Airway epithelial cell (primary cell): ENCODE measurements at places on chromosomes 11 and 22. TPM values are rescaled to one million over a fixed set of nuclear protein-coding genes. Genes with fewer than 3 reads are reported as not detected.

Gene NNMT
- 3.7 and 5.4 TPM in 2 replicates for total RNA-seq

Gene JAM3
- 2.7 and 7.4 TPM in 2 replicates for total RNA-seq

Gene UBQLNL
- not detected in 2 replicates for total RNA-seq

Gene FGF19
- not detected in 2 replicates for total RNA-seq

Gene BIRC3
- total RNA-seq, result 1.5 TPM in 2 replicates

Gene SLC5A1
- total RNA-seq, result 0.09 and 0.21 TPM in 2 replicates

Gene DEPDC7
- 2.1 and 6.1 TPM in 2 replicates for total RNA-seq

Gene CCDC85B
- total RNA-seq, result 93.7 and 145 TPM in 2 replicates

Gene AMPD3
- 5.9 and 8.6 TPM in 2 replicates for total RNA-seq

Gene ZP1
- total RNA-seq, result not detected in 2 replicates

Gene GGTLC3
- not detected in 2 replicates for total RNA-seq

Gene PATE2
- total RNA-seq, result not detected in 2 replicates

Gene SLC6A5
- total RNA-seq, result not detected in 2 replicates

Gene OR4C6
- total RNA-seq, result not detected in 2 replicates

Gene IGSF9B
- total RNA-seq, result 0.92 and 1.1 TPM in 2 replicates

Gene ANGPTL5
- not detected in 2 replicates for total RNA-seq

Gene TIGD3
- 0.07 TPM in 1 of 2 replicates, not detected in the other for total RNA-seq

Gene OR10D3
- total RNA-seq, result not detected in 2 replicates

Gene PHF21B
- not detected in 2 replicates for total RNA-seq

Gene OSBPL5
- 14.6 and 20.1 TPM in 2 replicates for total RNA-seq

Gene TRIM49
- not detected in 2 replicates for total RNA-seq

Gene SLC37A4
- 37.6 and 39.3 TPM in 2 replicates for total RNA-seq

Gene PKDREJ
- under 0.01 TPM in 1 of 2 replicates, not detected in the other for total RNA-seq

Gene HORMAD2
- total RNA-seq, result not detected in 2 replicates

Gene F2
- not detected in 2 replicates for total RNA-seq

Gene TIMM10
- 66.0 and 89.9 TPM in 2 replicates for total RNA-seq

Gene CCDC73
- 0.19 TPM in 1 of 2 replicates, not detected in the other for total RNA-seq

Gene TMEM45B
- 53.2 and 59.1 TPM in 2 replicates for total RNA-seq

Gene YPEL1
- 0.07 TPM in 1 of 2 replicates, not detected in the other for total RNA-seq

Gene P2RY2
- total RNA-seq, result 37.8 and 46.1 TPM in 2 replicates

Gene SLC16A8
- not detected in 2 replicates for total RNA-seq

Gene KCNK4
- total RNA-seq, result not detected in 2 replicates

Gene NOX4
- 1.2 and 1.3 TPM in 2 replicates for total RNA-seq

Gene GPR83
- 0.07 TPM in 1 of 2 replicates, not detected in the other for total RNA-seq

Gene CARD10
- total RNA-seq, result 48.3 TPM in 2 replicates

Gene TRIM21
- 10.2 and 13.8 TPM in 2 replicates for total RNA-seq

Gene NAALAD2
- not detected in 2 replicates for total RNA-seq

Gene IGLL1
- total RNA-seq, result not detected in 2 replicates

Gene C22orf42
- not detected in 2 replicates for total RNA-seq

Gene RSF1
- total RNA-seq, result 16.3 and 40.6 TPM in 2 replicates

Gene POU2AF2
- total RNA-seq, result not detected in 2 replicates

Gene GPR152
- total RNA-seq, result not detected in 2 replicates

Gene CCDC116
- not detected in 2 replicates for total RNA-seq

Gene SCARF2
- total RNA-seq, result 2.6 and 3.0 TPM in 2 replicates

Gene TIMP3
- 37.5 and 43.9 TPM in 2 replicates for total RNA-seq

Gene LRRC56
- total RNA-seq, result 0.23 and 0.56 TPM in 2 replicates

Gene RTN4R
- total RNA-seq, result 7.0 and 12.4 TPM in 2 replicates

Gene MS4A6A
- total RNA-seq, result not detected in 2 replicates

Gene CECR2
- total RNA-seq, result 0.07 TPM in 1 of 2 replicates, not detected in the other

Gene CARNS1
- total RNA-seq, result 0.07 TPM in 1 of 2 replicates, not detected in the other

Gene CTSW
- total RNA-seq, result not detected in 2 replicates

Gene FJX1
- 72.9 and 76.9 TPM in 2 replicates for total RNA-seq

Gene PRR5L
- 7.5 and 13.2 TPM in 2 replicates for total RNA-seq

Gene CTTN
- total RNA-seq, result 208 and 277 TPM in 2 replicates
